ENCODE measurements at places on chromosomes 5 and 9.

DNA sequence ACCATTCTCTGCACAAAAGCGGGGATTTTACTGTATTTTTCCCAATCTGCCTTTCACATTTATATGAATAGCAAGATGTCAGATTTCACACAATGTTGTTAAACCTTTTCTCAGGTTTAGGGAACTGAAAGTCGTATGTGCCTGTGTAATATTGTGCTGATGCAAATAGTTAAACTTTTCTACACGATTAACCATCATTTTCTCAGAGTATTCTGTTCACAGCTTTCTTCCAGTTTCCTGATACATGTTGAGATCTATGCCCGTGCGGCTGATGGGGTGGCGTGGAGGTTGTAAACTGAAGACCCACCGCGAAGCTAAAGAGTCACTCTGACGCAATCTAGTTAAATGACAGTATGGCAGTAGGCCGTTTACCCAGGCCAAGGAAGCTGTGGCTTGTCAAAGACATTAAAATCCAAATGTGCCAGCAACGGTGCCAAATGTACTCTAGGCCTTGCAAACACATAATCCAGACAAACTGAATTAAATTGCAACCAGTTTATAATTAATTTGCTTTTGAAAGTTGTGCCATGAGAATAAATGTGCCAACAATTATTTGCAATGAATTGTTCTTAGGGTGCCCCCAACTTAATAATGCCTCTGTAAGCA, 145.7 kb downstream of the EBF1 start:
- DNase-seq, result no peak

DNA sequence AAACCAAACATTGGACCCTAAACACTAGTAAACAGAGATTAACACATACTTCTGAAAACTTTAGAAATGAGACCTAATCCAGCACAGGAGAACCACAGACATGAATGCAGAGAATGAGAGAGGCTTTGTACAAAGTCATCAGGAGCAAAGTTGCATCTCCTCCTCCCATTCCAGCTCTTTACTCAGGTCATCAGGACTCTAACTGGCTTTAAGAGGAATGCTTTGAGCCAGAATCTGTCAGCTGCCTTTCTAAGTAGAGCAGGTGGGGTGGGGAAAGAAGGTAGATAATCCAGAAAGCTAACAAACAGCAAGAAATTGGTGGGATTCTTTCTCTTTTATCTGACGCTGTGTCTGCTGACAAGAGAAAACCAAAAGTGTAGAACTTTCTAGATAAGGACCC, 582.7 kb upstream of the DMAC1 start:
- no peak for DNase-seq

- no peak for DNase-seq
These were observed 85.4 kb downstream of the TRIM36 start for GRCh38 chr5:115084246-115084793.

GRCh38 chr9:18314316-18314715, 159.6 kb upstream of the ADAMTSL1 start:
- no peak for DNase-seq

DNA sequence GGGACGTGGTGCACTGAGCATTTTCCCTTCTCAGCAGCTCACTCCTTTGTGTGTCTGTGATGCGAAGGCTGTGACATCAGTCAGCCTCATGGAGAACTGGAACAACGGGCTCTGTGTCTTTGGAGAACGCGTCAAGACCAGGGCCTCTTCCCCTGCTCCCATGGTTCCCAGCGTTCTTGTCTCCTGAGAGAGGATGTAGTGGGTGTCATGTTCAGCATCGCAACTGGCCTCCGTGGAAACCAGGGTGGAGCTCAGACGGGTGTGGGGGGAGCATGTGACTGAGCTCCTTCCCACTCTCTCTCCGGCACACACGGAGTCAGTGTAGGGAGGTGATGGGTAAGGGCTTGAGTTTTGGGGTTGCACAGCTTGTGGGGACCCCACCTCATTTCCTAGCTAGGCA, 59.7 kb downstream of the TENT4A start:
- peak; percentile 73 for DNase-seq

DNA sequence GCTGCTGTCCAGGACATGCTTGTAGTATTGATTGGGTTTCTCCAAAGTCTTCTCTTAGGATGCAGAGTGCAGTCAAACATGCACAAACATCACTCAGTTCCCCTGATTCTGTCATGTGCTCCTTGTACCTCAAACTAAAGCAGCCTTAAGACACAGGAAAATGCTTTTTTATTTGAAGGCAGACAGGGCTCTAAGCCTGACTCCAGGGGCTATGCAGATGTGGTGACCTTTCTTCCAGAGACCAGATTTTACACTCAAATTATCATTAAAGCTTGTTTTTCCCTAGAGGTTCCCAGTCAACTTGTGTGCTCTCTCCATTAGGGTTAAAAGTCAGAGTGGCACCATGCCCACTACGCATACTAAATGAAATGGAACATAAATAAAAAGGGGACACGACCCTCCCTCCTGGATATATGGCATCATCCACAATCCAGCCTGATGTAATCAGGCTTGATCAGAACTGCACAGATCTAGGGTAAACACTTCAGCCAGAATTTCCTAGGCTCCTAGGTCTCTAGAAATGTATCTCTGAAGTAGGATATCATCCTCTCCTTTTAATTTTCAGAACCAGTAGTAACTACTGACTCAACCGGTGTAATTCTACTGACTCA, 771.1 kb downstream of the NR2F1-AS1 start:
- no peak for DNase-seq

GRCh38 chr9:131886826-131887225, 146.9 kb upstream of the RAPGEF1 start:
- no peak for DNase-seq

DNA sequence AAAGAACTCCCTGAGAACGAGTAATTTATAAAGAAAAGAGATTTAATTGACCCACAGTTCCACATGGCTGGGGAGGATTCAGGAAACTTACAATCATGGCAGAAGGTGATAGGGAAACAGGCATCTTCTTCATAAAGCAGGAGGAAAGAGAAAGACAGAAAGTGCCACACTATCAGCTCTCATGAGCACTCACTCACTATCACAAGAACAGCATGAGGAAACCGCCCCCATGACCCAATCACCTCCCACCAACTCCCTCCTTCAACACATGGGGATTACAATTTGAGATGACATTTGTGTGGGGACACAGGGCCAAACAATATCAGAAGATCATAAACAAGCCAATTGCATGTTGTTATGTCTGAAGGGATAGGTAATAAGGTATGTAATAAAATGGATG, 935.9 kb upstream of the COX7C start:
- no peak for DNase-seq

DNA sequence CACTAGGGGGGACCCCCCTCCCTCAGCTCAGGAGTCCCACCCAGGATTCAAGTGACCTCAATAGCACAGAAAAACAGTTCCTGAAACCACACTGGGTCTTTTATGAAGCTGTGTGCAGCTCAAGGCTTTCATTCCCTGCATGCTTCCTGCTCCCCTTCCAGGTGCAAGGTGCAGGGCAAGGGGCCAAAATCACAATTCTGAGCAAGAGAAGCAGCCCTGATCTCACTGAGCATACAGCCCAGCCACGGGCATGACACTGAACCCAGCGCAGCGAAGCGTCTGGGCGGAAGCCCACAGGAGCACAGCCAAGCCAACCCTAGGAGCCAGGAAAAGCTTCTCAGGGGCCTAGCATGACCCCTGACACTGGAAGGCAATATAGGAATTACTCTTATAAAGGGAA, 62.9 kb downstream of the IRX2 start:
- DNase-seq, result peak; percentile 64

DNA sequence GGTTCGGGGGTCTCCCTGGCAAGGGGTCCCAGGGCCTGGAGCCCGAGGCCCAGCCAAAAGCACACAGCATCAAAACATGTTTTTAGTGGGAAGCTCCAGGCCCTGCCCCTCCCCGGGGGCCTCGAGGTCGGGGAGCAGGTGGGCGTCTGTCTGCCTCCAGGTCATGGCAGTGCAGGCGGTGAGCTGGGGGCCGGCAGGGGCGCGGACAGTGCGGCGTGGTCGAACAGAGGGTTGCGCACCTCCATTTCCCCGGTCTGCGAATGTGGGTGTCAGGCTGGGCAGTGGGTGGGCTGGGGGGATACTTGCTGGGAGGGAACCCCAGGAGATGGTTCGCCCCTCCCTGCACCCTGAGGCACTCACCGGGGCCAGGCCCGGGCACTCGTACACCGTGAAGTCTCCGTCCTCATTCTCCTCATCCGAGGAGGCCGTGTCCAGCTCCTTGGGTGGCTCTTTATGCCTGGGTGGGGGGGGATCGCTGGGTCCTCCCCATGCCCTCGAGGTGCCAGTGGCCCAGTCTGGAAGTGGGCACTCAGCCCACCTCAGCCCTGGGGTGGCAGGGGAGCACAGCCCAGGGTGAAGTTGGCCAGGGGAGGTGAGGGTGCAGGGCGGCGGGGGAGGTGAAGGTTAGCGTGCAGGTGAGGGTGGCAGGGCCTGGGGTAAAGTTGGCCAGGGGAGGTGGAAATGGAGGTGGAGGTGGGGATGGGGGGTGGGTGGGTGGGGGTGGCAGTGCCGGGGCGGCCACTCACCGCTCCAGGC, 6.2 kb downstream of the NPDC1 start:
- DNase-seq, result no peak

GRCh38 chr5:95858023-95858461, 35.5 kb upstream of the GLRX start:
- DNase-seq, result peak; percentile 12

DNA sequence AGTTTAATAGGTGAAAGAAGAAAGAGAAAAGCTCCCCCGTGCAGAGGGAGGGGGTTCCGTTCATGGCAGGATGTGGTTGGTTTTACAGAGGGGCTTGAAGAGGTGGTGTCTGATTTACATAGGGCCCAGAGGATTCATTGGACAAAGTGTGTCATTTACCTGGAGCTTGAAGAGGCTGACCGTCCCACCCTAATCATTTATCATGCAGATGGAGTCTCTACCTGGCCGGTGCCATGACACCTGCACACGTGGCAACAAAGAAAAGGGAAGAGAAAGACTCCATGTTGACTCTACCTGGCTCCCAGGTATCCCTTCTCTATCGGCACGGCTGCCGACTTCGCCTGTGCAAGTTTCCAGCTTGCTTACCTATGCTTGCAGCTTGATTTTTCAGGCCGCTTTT, 35.3 kb upstream of the PRRC2B start:
- DNase-seq, result no peak
